ENCODE measurements at places on chromosomes 3 and 15.

- no peak for DNase-seq
Observed at GRCh38 chr3:41608347-41608746, 353.6 kb downstream of the ULK4 start.

DNA sequence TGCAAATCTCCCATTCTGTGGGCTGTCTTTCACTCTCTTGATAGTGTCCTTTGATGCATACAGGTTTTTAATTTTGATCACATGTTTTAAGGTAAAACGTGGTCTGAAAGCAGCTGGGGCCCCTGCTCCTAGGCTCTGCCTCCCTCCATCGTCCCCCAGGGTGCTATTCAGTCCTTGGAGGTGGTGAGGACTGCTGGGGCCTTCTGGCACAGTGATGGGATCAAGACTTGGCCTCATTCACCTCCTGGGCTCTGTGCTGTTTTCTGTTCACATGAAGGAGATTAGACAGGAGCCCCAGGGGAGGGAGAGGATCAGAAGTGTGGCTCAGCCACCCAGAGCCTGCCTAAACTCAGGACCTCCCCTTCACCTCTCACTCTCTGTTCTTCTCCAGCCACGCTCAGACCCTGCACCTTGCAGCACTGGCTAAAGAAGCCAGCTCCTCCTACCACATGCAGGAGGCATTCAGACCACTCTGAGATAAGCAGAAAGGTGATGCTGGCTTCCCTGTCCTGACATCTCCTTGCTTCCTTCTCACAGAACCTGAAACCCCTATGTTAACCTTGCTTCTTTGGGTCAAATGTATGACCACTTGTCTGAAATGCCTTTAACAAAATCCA lies 43.9 kb downstream of the PAQR5 start:
- DNase-seq: no peak

- no peak for DNase-seq
Observed at GRCh38 chr3:160180581-160181216, 44.5 kb upstream of the C3orf80 start.

DNA sequence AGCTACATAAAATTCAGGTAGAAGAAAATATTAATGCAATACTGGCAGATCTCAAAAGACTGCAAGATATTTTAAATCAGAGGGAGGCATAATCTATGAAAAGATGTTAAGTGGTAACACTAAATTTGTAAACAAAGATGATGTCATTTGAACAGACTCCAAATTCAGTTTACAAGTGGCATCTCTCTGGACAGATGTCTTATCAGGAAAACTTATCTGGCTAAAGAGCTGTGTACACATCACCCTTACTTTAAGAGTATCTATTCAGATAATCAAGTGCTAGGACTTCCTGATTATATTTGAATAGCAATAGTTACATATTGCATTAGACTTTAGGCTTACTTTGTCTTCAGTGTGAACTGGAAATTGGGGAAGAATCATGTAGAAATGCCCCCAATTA lies 231.5 kb downstream of the WDR72 start:
- DNase-seq: no peak

DNA sequence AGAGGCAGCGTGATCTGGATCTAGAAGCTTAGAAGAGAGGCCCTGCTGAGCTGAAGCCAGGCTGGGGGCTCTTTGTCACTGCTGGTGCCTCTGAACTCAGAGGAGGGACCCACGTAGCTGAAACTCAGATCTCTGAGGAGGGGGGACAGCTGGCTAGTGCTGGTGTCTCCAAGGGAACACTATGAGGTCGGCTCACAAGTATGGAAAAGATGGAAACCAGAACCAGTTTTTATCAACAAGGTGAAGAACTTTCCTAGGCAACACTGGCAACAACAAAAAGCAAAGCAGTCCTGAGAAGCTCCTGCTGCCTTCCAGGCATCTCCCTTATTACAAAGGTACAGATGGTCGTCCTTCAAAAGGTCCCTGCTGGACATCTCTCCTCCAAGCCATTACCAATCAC lies 27.0 kb upstream of the FSTL1 start:
- DNase-seq: no peak

DNA sequence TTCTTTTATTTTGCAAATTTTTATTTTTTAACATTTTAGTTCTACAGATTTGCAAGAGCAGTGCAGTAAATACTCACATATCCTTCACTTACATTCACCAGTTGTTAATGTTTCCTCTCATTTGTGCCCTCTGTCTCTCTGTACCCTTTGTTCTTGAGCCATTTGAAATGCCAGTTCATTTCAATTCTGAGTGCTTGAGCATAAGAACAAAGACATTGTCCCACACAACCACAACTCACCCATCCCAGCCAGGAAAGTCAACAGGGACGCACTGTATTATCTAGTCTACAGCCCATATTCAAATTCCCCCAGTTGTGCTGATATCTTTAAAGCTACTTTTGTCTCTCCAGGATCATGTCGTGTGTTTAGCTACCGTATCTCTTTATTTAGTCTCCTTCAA lies 141.4 kb upstream of the SLC6A11 start:
- no peak for DNase-seq

DNA sequence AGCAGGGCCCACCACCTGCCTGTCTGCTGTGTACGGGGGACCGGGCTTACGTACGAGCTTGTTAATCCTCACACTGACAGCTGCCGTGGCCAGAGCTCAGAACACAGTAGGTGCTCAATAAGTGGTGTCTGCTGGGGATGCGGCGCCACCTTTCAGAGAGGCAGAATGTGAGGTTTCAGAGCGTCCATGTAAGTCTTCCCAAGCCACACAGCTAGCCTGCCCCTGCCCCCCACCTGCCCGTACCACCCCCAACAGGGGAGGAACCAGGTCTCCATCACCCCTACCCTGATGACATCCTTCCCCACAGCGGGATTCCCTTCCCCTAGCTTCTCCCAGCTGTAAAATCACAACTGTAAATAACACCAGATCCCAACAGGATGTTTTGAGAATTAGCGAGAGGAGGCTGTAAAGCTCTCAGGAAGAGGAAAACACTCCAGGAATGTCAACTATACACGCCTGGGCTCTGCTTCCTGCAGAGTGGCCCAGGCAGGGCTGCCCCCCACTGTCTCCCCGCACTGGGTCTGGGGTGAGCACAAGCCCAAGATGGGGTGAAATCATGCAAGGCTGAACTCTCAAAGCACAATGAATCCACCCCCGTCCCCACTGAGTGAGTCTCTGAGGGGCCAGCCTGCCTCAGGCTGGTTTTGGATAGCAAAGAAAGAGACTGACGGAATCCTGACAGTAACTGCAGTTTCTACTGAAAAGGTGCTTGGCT lies 250.1 kb upstream of the LYSMD4 start:
- no peak for DNase-seq

GRCh38 chr15:99911816-99912215 lies 178.6 kb upstream of the LYSMD4 start:
- DNase-seq: no peak

- no peak for DNase-seq
Observed at GRCh38 chr3:160768918-160769317, 12.9 kb downstream of the PPM1L start.

DNA sequence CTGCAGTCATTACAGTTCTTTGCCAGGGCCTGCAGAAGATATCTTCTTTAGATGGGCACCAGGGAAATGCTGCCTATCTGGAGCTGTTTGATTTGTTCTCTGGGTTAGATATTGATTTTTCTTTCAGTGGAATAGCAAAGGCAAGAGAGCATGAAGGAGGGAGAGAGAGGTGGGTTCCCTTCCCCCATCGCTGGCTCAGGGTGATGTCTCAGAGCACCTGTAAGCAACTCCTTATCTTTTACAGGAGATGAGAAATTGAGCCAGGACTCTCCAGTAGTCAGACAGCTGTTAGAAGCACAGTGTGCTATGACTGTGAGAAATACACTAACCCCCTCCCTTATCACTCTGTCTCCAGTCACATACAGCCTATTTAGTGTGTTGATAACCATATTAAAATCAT lies 89.3 kb upstream of the SLC24A5 start:
- no peak for DNase-seq

- DNase-seq: no peak
Observed at GRCh38 chr3:173225351-173225750, 84.3 kb upstream of the SPATA16 start.

- no peak for DNase-seq
Observed at GRCh38 chr3:45635475-45636256, 41.1 kb downstream of the LIMD1 start.

DNA sequence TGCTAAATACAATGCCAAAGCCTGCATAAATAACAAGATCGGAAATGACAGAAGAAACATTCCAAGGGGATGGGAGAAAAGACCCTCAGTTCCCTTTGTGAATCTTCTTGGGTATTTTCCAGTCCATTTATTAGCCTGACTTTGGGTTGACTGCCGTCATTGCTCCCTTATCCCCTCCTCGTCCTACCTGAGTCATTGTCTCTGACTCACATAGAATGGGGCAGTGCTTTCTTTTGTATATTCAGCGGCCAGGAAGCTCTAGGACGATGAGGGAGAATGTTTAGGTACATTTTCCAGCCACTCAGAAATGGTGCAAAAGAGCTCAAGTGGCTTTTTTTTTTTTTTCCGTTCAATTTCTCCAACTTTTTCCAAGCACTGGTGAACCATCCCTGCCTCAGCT lies 71.6 kb downstream of the KAT2B start:
- no peak for DNase-seq

DNA sequence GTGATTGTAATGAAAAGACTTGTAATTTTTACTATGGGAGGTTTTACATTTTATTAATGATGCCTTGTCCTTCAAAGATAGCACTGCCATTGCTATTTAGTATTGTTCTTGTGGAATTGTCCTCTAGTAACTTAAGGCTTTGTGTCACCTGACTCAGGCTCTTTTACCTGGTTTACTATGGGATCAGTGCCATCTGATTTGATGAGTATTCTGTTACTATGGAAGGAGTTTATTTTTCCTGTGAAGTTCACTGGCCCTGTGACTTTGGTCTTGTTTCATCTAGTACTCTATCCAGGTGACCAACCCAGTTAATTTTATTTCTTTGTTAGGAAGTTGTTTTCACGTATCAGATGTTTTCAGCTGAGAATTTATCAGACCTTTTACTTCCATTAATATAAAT lies 9.0 kb downstream of the MORF4L1 start:
- no peak for DNase-seq

- DNase-seq: no peak
Observed at GRCh38 chr3:42613462-42613861, 13.0 kb downstream of the NKTR start.

- DNase-seq: no peak
Observed at GRCh38 chr3:124861041-124861440, 26.1 kb downstream of the ITGB5 start.

DNA sequence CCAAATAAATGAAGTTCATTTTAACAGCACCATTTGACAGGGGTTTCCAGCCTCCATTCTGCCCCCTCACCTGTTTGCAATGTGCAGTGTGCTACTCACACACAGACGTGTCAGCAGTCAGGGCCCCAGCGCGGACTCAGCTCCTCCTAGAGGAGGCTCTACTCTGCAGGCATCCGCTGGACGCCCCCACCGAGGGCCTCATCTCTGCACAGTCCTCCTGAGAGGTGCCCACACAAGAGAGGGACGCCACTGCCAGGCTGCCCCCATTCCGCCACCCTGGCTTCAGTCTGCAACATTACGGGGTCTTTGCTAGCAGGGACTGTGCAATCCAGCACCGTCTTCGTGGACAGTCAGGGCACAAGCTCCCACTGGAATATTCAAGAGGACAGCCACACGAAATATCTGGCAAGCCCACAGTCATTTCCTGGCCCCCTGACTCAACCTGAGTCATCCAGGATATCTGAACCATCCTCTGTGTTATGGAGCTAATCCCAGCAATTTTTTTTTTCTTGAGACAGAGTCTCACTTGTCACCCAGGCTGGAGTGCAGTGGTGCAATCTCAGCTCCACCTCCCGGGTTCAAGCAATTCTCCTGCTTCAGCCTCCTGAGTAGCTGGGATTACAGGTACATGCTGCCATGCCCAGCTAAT lies 255.0 kb downstream of the OCA2 start:
- no peak for DNase-seq

GRCh38 chr3:12495749-12496452 lies 11.6 kb downstream of the TSEN2 start:
- no peak for DNase-seq

DNA sequence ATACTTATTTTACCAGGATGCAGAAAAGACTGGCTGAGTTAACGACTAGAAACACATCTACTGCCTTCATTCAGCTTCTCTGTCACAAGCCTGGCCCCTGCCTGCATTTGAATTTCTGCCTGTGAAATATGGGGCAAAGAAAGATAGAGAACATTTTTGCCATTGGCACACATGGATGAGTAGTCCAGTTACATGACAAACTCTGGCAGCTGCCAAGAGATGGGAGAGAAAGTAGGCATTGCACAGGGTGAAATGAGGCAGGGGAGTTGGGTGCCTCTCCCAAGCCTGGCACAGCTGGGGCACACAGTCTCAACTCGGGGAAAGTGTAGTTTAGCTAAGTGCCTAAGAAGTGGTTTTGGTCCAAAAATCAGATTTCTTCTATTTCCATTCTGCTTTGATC lies 24.0 kb downstream of the ANXA2 start:
- no peak for DNase-seq

GRCh38 chr15:31359702-31360111 lies 33.1 kb downstream of the KLF13 start:
- no peak for DNase-seq

DNA sequence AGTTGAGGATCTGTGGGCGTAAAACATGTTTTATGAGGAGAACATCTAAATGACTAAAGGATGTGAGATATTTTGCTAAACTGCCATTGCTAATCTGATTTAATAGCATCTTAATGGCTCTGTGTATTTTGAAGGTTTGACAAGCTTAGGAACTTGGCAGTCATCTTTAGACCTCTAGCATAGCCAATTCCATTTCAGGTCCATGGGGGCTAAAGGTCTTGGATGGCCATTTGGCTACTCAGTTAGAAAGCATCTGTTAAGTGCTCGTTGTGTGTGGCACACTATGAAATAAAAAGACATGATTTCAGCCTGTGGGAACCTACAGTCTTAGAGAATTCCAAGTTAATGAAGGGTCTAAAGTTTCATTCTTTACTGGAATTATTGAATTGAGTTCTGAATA lies 236.2 kb downstream of the IL5RA start:
- no peak for DNase-seq

- DNase-seq: no peak
Observed at GRCh38 chr3:147404800-147405230, 1.5 kb downstream of the ZIC4 start.

DNA sequence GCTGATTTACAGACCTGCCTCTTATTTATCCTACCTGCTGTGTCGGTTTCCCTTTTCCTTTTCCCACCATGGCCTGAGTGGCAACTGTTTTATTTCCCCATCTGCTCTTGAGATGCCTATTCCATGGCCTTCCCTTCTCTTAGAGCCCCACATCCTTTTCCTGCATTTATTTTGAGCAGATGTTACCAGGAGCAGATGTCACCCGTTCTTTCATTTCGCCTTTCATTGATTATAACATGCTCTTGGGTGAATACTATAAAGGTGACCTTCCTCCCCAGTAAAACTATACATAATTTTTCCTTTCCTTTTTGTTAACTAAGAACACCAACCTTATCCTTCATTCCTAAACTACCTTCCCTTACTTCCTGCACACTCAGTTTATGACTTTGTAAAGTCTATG lies 8.5 kb upstream of the P2RY1 start:
- no peak for DNase-seq
